Activated naive CD8-positive, alpha-beta T cell treated with anti-CD3 and anti-CD28 coated beads, Interleukin-2, amount 10 ng/mL, durations not matched to agents 7 days and 5 days (primary cell): ENCODE measurements at places on chromosomes 11 and 22.

- DNase-seq = no peak
These were observed 70.9 kb downstream of the SCUBE1 start for GRCh38 chr22:43272301-43272700.

DNA sequence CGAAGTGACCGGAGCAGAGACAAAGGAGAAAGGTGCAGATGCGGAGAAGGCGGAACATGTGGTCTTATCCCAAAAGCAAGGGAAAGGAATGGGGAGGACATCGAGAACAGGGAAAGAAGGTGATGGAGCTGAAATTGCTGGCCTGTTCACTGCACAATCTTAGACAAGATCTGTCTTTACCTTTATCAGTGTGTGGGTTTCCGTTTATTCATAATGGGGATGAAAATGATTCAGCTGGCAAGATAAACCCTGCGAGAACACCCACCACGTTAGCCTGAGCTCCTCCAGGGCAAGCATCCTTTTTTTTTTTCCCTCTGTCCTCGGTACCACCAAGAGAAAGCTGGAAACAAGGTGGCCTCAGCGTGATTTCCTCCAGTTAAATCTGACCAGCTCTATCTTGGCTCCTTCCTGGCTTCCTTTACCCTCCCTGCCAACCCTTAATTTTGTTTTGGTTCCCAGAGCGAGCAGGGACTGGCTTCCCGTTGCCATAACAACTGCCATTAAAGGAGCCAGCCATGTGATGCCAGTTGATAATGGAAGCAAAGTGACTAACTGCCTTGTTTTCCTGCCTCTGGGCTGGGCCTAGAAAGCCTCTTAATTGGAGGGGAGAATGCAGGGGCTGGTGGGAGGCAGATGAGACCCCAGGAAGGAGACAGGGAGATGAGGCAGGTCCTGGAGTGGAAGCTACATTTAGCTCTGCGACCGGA, 4.2 kb downstream of the SGSM1 start:
- no peak for DNase-seq

DNA sequence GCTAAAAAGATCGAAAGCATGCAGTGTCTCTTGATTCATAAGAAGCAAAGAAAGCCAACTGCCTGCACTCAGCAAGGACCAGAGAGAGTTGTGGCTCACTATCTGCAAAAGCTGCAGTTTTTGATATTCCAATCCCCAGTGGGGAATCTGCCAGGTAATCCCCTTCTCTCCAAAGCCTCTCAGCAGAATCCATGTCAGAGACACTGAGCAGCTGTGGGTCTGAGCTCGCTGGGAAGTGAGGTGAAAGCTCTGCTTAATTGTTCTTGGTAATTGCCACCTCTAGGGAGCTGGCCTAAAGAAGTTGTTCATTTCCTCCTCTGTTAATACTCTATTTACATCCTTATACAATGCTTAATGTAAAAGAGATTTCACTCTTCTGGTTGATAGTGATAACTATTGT, 261.3 kb upstream of the LRRC4C start:
- no peak for DNase-seq

DNA sequence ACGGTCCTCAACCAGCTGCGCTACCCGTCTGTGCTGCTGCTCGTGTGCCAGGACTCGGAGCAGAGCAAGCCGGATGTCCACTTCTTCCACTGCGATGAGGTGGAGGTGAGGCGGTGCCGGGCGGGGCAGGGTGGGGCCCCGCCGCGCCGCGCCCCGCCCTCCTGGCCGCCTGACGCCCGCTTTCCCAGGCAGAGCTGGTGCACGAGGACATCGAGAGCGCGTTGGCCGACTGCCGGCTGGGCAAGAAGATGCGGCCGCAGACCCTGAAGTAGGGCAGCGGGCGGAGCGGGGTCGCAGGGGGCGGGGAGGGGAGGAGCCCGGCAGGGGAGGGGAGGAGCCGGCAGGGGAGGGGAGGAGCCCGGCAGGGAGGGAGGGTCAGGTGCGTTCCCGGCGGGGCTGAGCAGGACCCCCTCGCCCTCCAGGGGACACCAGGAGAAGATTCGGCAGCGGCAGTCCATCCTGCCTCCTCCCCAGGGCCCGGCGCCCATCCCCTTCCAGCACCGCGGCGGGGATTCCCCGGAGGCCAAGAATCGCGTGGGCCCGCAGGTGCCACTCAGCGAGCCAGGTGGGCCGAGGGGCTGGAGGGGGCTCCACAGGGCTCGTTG, 14.7 kb downstream of the EPS8L2 start:
- DNase-seq = peak; percentile 73

DNA sequence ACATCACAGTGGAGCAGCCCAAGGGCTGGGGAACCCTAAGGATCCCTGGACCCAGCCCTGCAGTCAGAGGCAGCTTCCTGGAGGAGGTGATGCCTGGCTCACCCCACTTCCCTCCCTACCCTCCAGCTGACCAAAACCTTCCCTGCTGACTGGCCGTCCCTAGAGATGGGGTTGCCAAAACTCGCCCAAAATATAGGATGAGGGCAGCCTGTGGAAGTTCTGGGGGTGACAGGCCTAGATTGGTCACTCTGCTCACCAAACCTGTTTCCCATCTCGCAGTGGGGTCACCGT, 35.0 kb upstream of the PPARA start:
- DNase-seq = no peak

GRCh38 chr11:10611979-10612862, 43.8 kb upstream of the LYVE1 start:
- no peak for DNase-seq

DNA sequence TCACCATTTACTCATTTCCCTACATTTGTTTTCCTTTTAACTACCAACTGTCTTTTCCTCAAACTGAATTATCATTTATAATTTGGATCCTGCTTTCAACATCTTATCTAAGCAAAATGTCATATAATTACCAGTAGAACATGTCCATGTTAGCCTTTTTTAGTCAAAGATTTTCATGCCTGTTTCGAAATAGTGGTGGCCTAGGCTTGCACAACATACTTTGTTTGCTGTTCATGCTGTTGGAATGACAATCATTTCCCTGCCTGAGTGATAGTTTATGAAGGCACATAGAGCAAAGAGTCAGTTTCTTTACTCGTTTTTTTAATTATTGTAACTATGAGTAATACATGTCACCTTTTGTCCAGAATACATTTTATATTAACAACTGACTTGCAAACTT, 144.3 kb upstream of the ANO3 start:
- no peak for DNase-seq

- no peak for DNase-seq
These were observed 332.9 kb downstream of the NTM start for GRCh38 chr11:131703311-131703710.

- no peak for DNase-seq
These were observed 10.9 kb downstream of the FNBP4 start for GRCh38 chr11:47756208-47756607.
